ENCODE measurements at places on chromosomes 11 and 22.

DNA sequence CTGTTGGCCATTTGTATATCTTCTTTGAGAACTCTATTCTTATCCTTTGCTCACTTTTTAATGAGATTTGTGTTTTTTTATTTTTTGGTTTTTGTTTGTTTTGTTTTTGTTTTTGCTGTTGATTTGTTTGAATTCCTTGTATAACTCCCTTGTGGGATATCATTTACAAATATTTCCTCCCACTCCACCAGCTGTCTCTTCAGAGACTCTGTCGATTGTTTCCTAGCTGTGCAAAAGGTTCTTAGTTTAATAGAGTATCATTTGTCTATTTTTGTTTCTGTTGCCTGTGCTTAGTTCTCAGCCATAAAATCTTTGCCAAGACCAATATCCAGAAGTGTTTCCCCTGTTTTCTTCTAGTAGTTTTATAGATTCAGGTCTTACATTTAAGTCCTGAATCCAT is 82.4 kb downstream of the ARHGAP32 start:
- DNase-seq, result no peak

DNA sequence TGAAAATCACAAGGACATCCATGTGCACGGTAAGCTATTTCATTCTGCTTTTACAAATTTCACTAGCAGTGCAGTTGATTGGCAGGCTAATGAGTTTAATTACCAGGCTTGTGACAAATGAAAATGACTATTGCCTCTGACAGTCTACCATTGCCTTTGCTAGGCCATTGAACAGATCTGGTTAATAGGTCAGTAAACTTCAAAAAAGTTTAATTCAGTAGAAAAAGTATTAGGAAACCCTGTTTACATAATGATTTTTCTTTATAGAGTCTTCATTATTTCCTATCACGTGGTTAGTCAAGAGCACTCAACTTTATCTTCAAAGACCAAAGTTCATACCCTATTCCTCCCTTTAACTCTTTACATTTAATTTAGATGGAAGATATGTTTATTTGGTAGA is 77.0 kb downstream of the PRMT3 start:
- DNase-seq, result no peak

GRCh38 chr11:25734591-25735211 is 597.2 kb upstream of the ANO3 start:
- no peak for DNase-seq

- DNase-seq, result no peak
Observed at GRCh38 chr22:16915701-16916100, 90.5 kb upstream of the XKR3 start.

DNA sequence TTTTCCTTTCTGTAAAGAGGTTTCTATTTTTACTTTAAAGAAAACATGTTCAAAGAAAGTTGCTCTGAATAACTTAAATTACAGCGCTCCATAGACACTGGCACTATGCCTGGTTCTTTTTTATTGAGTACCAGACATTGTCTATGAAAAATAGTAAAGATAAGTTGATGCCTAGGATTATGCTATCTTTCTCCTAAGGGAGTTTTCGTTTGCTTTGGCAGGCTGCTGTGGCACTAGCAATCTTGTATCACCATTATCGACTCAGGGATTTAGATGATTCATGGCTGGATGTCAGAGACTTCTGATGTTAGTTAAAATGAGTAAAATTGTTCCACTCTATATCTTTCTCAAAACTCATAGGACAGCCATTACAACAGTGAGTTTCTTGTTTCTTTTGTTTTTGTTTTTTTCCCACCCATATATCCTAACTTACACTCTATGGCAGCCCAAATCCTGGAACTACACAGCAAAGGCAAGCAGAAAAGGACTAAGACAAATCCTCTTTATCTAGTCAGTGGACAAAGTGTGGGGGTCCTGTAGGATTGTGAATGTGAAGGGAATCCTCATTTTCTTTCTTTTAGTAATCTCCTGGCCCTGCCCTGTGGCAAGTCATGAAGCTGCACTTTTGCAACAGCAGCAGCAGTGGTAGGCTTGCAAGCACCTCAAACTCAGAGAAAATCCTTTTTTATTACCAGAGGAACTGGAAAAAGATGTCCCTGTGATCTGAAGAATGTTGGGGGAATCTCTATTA is 20.7 kb downstream of the SLN start:
- DNase-seq, result no peak

DNA sequence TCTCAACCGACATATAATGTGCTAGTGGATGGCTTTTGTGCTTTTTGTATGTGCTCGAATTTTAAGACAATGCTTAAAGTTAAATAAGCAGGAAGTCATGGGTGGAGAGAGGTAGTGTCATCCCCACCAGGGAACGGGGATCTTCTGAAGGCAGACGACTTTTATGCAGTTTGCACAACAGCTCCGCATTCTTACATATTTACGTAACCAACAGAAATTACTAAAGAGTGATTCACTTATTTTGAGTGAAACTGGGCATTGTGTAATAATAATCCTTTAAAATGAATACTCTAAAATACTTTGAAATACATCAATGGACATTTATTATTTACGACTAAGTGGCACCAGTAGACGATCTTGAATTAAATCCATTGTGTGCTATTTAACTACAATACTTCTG is 305.1 kb downstream of the CNTN5 start:
- no peak for DNase-seq

- no peak for DNase-seq
Observed at GRCh38 chr11:126482586-126483108, 127.2 kb downstream of the ST3GAL4 start.

DNA sequence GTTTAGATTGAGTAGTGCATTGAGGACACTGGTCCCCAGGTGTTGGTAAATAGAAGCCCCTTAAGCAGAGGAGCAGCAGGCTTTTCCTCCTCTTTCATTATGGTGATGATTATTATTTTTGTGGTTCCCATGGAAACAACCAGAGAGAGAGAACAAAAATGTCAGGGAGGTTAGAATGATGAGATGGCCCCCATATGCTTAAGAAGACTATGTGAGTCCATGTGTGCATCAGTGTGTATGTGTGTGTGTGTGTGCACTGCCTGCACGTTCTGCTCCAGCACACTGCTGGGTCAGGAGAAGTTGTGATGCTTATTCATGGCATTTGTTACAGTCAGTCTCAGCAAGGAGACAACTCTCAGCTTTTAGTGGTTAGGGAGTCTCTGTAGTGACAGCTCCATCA is 724.2 kb downstream of the NTM start:
- no peak for DNase-seq

- DNase-seq, result no peak
Observed at GRCh38 chr11:117634756-117635603, 162.0 kb downstream of the DSCAML1 start.

DNA sequence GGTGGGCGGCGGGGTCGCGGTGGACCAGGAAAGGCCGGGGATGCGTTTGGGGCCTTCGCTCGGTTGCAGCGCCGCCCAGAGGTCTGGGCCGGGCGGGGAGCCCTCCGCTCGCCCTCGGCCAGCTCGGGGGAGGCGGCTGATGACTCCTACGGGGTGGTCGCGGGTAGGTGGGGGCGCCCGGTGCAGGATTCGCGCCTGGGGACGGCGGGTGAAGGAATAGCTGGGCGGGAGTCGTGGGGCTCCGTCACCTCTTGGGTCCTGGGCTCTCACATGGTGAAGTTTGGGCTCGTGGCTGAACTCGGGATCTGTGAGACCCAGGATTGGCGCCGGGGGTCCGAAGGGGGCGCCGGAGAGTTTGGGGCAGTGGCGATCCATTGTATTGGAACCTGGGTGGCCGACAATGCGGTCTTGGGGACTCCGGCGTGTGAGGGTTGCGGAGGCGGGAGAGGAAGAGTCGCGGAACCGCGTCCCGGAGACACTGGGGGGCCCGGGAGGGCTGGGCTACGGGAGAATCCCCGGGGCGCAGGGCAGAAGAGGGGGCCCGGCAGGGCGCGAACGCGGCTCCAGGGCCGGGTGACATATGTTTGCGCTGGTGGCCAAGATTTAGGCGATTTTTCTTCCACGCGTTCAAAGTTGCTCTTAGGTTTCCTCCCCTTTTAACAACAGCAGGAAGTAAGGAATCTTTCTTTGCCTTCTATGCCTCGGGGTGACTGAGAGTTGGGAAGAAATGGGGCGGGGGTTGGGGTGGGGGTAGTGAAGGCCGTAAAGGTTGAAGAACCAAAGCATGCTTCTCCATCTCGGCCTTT is 935 bp downstream of the QSER1 start:
- DNase-seq, result peak; percentile 22

- DNase-seq, result no peak
Observed at GRCh38 chr11:106983991-106984390, 34.3 kb downstream of the GUCY1A2 start.

- DNase-seq, result no peak
Observed at GRCh38 chr22:49147617-49148175, 680.0 kb downstream of the BRD1 start.

DNA sequence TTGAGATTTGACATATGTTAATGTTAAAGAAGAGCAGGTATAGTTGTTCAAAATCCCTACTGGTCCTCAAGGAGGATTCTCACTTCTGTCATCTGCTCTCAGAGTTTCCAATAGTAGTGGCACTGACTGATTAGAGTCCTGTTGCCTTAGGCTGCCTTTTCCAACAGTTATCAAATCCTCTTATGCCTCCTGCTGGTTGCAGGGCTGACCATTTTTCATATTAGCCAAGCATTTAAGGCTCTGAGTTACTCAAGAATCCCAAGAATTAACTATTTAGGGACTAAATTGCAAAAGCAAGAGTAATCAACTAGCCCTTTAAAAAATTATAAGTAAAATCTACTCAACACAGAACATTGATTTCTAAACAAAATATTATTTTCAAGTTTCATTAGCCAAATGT is 212.0 kb upstream of the CHORDC1 start:
- DNase-seq, result no peak

GRCh38 chr11:122749005-122749687 is 89.2 kb upstream of the CRTAM start:
- DNase-seq, result no peak

- no peak for DNase-seq
Observed at GRCh38 chr11:88348870-88349269, 11.3 kb upstream of the CTSC start.

GRCh38 chr11:2599561-2600189 is 100.1 kb downstream of the KCNQ1OT1 start:
- no peak for DNase-seq

GRCh38 chr22:49866134-49866533 is 12.5 kb downstream of the ZBED4 start:
- DNase-seq, result no peak

GRCh38 chr22:43739851-43740379 is 72.2 kb downstream of the EFCAB6 start:
- no peak for DNase-seq

DNA sequence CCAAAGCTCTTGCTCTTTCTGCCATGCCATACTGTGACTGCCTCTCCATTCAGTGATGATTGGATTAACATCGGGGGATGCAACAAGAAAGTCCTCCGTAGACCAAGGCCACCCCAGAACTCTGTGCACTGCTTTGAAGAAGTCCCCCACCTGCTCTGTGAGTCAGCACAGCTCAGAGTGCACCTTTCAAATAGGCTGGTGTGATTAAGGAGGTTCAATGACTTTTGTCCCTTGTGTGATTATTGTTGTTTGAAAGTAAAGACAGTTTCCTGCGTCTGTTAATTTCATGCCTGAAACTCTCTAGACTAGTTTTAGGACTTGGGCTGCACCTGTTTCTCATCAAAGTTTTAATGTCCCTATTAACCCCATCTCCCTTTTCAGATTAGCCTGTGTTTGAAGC is 33.0 kb upstream of the DBX1 start:
- no peak for DNase-seq

DNA sequence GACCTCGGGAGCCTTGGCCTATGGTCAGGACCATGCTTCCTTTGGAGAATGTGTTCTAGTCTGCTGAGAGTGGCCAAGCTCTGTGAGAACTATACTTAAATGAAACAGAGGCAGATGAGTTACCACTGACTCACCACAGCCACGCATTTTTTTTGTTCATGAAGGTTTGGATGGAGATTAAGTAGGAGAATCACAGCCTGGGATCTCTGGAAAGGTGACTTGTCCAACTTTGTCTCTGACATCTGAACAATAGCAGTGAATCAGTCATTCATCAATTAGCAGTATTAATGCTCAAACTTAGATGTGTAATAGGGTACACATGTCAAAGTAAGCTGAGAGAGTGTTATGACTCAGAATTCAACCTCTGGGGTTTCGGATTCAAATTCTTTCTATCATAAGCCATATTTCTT is 100.7 kb upstream of the ANO3 start:
- DNase-seq, result no peak

- no peak for DNase-seq
Observed at GRCh38 chr11:111808834-111809233, 42.6 kb upstream of the PPP2R1B start.

GRCh38 chr22:42613872-42614301 is 796 bp downstream of the POLDIP3 start:
- peak; percentile 22 for DNase-seq

DNA sequence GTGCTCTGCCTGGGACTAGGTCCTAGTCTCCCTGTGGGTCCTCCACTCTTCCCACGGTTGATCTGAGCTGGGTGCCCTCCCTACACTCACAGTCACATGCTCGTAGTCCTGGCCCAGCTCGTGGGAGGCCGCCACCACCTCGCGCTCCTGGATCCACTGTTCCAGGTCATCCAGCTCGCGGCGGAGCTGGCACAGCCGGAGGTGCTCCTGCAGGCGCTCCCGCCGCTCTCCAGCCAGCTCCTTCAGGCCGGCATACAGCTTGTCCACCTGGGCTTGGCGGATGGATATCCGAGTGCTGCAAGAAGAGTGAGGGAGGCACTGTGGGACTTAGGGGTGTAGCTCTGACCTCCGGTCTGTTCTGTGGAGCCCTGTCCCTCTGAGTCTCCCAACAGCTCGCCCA is 14.8 kb upstream of the RBM4B start:
- DNase-seq, result no peak

GRCh38 chr11:22626573-22627239 is 1.1 kb upstream of the FANCF start:
- DNase-seq, result no peak

- DNase-seq, result no peak
Observed at GRCh38 chr11:31656051-31656450, 146.5 kb downstream of the ELP4 start.

- no peak for DNase-seq
Observed at GRCh38 chr11:69299023-69299461, 5.1 kb downstream of the MYEOV start.

- DNase-seq, result peak; percentile 36
Observed at GRCh38 chr11:123577081-123577598, 77.3 kb downstream of the SCN3B start.

DNA sequence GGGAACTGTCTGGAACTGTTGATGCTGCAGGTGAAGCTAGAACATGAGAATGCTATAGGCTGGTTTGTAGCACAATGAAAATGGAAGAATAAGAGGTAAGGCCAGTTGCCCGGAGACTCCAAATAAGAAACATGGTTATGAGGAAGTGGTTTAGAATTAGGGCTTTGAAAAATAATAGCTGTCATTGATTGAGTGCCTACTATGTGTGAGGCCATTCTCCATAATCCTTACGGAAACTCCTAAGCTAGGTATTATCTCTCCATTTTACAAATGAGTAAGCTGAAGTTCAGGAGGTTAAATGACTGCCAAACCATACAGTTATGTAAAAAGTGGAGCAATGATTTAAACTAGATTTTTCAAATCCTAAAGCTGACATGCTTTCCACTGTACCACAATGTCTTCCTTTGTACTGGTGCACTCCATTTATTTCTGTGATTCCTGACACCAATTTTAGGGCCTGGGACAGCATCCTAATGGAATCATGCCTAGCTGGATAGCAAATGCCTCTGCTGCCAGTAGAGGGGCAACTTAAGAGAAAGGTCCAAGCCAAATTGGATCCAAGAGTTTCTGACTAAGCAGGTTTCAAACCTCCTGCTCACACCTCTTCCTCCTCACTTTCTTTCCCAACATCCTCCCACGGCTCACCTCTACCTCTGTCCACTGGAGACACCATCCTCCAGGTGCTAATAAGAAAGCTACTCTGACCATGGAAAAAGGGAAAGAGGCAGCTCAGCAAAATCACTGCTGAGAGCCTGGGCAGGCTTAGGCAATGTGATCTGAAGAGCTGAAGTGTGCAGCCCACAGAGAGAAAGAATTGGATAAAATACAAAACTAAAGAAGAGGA is 46.9 kb upstream of the PICALM start:
- no peak for DNase-seq
